Activated CD4-positive, alpha-beta memory T cell treated with anti-CD3 and anti-CD28 coated beads for 36 hours (primary cell): ENCODE measurements at places on chromosomes 2 and 18. TPM values are rescaled to one million over a fixed set of nuclear protein-coding genes. Genes with fewer than 3 reads are reported as not detected.

Gene RGPD4
- total RNA-seq: 0.05 TPM

Gene DES
- total RNA-seq: not detected

Gene FABP1
- not detected for total RNA-seq

Gene SEPTIN10
- 8.4 TPM for total RNA-seq

Gene TTN
- total RNA-seq: 1.2 TPM

Gene POTEC
- total RNA-seq: not detected

- DNase-seq: no peak
- H3K27me3 ChIP-seq: no peaks in the 10 kb centered on the region
- no peak overlapping the region for H3K27ac ChIP-seq
- no peaks in the 10 kb centered on the region for H3K36me3 ChIP-seq
- H3K4me3 ChIP-seq: no peak overlapping the region
These were observed 222.2 kb downstream of the BCL11A start for GRCh38 chr2:60331115-60331809.

GRCh38 chr2:155519529-155520130 is 812.9 kb downstream of the NR4A2 start:
- no peak overlapping the region for H3K4me3 ChIP-seq
- DNase-seq: no peak
- no peak overlapping the region for H3K27ac ChIP-seq
- no peaks in the 10 kb centered on the region for H3K4me1 ChIP-seq
- no peaks in the 10 kb centered on the region for H3K36me3 ChIP-seq

- H3K27ac ChIP-seq: no peak overlapping the region
- DNase-seq: no peak
- no peaks in the 10 kb centered on the region for H3K36me3 ChIP-seq
- H3K27me3 ChIP-seq: peaks cover 50% of the 10 kb centered on the region
- H3K4me3 ChIP-seq: peak overlapping the region; percentile 26
These were observed 739 bp downstream of the PKDCC start for GRCh38 chr2:42048299-42049220.

DNA sequence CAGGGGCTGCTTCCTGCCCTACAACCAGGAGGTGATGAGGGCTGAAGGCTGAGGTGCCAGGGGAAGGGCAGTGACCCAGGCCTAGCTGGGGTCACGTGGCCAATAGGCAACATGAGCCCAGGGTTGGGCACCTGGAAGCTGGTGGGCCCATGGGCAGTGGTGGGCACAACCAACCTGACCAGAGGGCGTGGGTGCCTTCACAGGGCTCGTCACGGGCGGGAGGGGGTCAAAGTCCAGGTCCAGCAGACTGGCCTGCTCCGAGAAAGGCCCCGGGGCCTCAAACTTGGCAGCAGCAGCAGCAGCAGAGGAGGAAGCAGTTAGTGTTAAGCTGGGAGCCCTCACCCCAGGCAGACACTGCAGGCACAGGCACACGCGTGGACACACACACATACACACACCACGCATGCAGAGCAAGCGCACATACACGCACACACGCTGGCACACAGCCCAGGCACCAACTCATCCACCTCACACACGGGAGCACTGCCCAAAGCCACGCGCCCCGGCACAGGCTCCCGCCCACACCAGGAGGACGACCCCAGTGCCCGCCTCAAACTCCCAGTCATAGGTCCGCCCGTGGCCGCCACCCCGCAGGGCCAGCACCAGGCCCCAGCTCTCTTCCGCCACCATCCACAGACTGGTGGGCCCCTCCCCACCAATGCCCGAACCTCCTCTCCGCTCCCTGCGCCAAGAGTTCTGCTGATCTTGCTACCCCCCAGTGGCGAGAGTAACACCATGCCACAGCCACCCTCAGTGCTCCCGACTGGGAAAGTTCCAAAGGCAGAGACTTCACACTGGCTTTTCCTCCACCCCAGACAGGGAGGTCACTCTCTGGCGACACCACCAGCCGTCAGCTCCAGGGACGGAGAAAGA is 53.0 kb downstream of the BIN1 start:
- peaks cover 2% of the 10 kb centered on the region for H3K4me1 ChIP-seq
- no peak overlapping the region for H3K4me3 ChIP-seq
- H3K27ac ChIP-seq: no peak overlapping the region

DNA sequence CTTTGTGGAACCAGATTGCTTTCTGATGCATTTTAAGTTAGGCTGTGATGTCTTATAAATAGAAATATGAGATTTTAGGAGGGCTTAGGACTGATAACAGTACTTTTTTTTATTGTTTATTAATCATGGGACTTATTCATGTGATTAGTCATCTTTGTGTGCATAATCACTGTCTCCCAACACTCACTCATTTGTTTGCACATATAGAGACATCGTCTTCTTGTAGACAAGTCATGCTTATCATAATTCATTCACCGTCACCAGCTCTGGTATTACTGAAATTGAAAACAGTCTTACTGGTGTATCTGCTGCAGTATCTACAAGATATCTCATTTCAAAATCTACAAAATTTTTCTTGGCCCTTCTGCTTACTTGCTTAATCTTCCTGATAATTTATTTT is 45.8 kb downstream of the WDR7 start:
- no peak overlapping the region for H3K27ac ChIP-seq
- peaks cover 2% of the 10 kb centered on the region for H3K4me1 ChIP-seq
- DNase-seq: no peak
- peaks cover 8% of the 10 kb centered on the region for H3K36me3 ChIP-seq

- no peak overlapping the region for H3K27ac ChIP-seq
- no peak overlapping the region for H3K4me3 ChIP-seq
- H3K27me3 ChIP-seq: peaks cover 4% of the 10 kb centered on the region
- H3K36me3 ChIP-seq: no peaks in the 10 kb centered on the region
- no peaks in the 10 kb centered on the region for H3K4me1 ChIP-seq
These were observed 12.1 kb downstream of the LYPD6 start for GRCh38 chr2:149342509-149342908.

GRCh38 chr2:128442053-128442751 is 123.5 kb upstream of the HS6ST1 start:
- H3K36me3 ChIP-seq: no peaks in the 10 kb centered on the region
- H3K27me3 ChIP-seq: peaks cover 2% of the 10 kb centered on the region
- H3K4me3 ChIP-seq: no peak overlapping the region
- no peak for DNase-seq

- H3K27me3 ChIP-seq: peaks cover 2% of the 10 kb centered on the region
- H3K4me1 ChIP-seq: no peaks in the 10 kb centered on the region
- no peak overlapping the region for H3K27ac ChIP-seq
- no peak for DNase-seq
- no peak overlapping the region for H3K4me3 ChIP-seq
These were observed 267.9 kb downstream of the FBXO15 start for GRCh38 chr18:73879766-73880165.

DNA sequence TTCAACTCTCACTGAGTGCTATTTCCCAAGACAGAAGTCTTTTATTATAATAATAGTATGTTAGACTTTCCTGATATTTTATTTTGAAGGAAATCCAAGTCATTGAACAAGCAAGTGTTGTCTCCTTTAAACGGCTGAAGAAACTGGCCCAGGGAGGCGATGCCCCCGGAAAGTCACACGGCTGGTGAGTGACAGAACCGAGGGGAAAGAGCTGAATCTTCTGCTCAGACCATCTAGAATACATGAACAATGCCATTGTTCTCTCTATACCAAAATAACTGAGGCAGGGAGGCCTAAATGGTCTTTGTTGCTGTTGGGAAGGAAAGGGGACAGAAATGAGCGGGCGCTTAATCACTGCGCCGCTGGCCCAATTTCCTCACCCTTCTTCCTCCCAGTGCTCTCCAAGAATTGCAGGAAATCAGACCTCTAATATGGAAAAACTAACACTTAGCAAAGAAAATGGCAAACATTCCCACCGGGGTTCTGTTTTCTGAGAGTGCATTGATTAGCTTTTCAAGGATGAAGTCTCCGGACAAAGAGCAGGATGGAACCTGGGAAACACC is 101.5 kb downstream of the KLF7 start:
- no peak overlapping the region for H3K27ac ChIP-seq
- H3K27me3 ChIP-seq: no peaks in the 10 kb centered on the region
- no peaks in the 10 kb centered on the region for H3K36me3 ChIP-seq
- H3K4me1 ChIP-seq: peaks cover 7% of the 10 kb centered on the region
- H3K4me3 ChIP-seq: no peak overlapping the region
- no peak for DNase-seq

GRCh38 chr18:50453014-50453680 is 78.3 kb downstream of the SKA1 start:
- no peak overlapping the region for H3K27ac ChIP-seq
- no peaks in the 10 kb centered on the region for H3K4me1 ChIP-seq
- H3K4me3 ChIP-seq: no peak overlapping the region
